Esophagus squamous epithelium (tissue), 5 donors: ENCODE measurements at places on chromosomes 5 and 9.

GRCh38 chr5:7012057-7012456 lies 298.8 kb downstream of the TENT4A start:
- no peaks in the 10 kb centered on the region for H3K36me3 ChIP-seq
- DNase-seq = no peak
- no peak overlapping the region for H3K27ac ChIP-seq
- no peaks in the 10 kb centered on the region for H3K4me1 ChIP-seq

DNA sequence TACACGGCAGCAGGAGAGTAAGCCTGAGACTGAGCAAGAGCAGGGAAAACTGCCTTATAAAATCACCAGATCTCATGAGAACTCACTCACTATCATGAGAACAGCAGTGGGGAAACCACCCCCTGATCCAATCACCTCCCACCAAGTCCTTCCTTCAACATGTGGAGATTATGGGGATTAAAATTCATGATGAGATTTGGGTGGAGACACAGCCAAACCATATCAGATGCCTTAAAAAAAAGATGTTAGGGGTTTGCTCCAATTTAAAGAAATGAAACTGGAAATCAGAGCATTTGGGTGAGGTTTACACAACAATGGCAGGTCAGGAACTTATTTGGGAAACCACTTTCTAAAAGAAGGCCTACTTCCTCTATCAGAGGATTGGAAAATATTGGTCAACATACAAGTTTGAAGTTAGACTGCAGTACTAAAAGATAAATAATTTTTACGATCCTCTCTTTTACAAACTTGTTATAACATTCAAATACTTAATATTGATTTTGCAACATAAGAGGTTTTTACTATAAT lies 105.1 kb downstream of the FBN2 start:
- no peak overlapping the region for H3K4me3 ChIP-seq
- DNase-seq = no peak
- H3K27ac ChIP-seq = no peak overlapping the region

DNA sequence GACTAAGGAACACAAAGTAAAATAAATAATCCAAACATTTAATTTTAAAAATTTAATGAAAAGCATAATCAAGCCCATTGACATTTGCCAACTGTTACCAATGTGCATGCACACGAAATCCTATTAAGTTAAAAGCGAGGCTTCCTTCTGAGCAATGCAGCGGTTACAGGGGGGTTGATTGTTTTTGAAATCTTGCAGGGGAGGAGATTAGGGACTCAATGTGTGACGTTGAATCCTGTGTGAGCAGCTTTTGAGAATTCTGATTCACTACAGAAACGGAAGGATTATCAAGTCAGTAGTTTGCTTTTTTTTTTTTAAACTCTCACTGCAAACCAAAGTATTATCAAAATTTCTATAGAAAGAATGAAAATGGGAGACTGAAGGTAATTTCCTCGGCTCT lies 109.5 kb downstream of the PRKACG start:
- no peak overlapping the region for H3K27ac ChIP-seq
- H3K4me3 ChIP-seq = no peak overlapping the region
- no peaks in the 10 kb centered on the region for H3K27me3 ChIP-seq
- DNase-seq = no peak

GRCh38 chr5:140977003-140977402 lies 10.7 kb downstream of the PCDHAC2 start:
- H3K4me3 ChIP-seq = no peak overlapping the region
- H3K27ac ChIP-seq = no peak overlapping the region
- no peak for DNase-seq
- H3K4me1 ChIP-seq = no peaks in the 10 kb centered on the region
- no peaks in the 10 kb centered on the region for H3K36me3 ChIP-seq

- no peak for DNase-seq
- H3K27me3 ChIP-seq = no peaks in the 10 kb centered on the region
- no peaks in the 10 kb centered on the region for H3K36me3 ChIP-seq
- no peak overlapping the region for H3K4me3 ChIP-seq
- no peaks in the 10 kb centered on the region for H3K4me1 ChIP-seq
These were observed 15.3 kb upstream of the FAM120A start for GRCh38 chr9:93436218-93436617.

- H3K27me3 ChIP-seq = no peaks in the 10 kb centered on the region
- no peaks in the 10 kb centered on the region for H3K36me3 ChIP-seq
- no peak overlapping the region for H3K4me3 ChIP-seq
- no peak overlapping the region for H3K27ac ChIP-seq
- peaks cover 5% of the 10 kb centered on the region for H3K4me1 ChIP-seq
These were observed 29.6 kb upstream of the MATR3 start for GRCh38 chr5:139263946-139264345.
